T-cell (primary cell): ENCODE measurements at places on chromosomes 6 and 20. TPM values are rescaled to one million over a fixed set of nuclear protein-coding genes. Genes with fewer than 3 reads are reported as not detected.

THEMIS gene
- total RNA-seq: 69.4 TPM

ZC3H12D gene
- 107 TPM for total RNA-seq

ADGRB3 gene
- total RNA-seq: not detected

TXLNB gene
- 0.73 TPM for total RNA-seq

SLC17A4 gene
- total RNA-seq: not detected

MOXD1 gene
- total RNA-seq: 0.13 TPM

MRPL14 gene
- total RNA-seq: 22.5 TPM

BMP2 gene
- total RNA-seq: not detected

FAM162B gene
- total RNA-seq: not detected

BLTP3A gene
- 9.5 TPM for total RNA-seq

ISM1 gene
- 6.2 TPM for total RNA-seq

RNF146 gene
- 31.3 TPM for total RNA-seq

C20orf173 gene
- not detected for total RNA-seq

ASF1A gene
- 49.6 TPM for total RNA-seq

SEL1L2 gene
- total RNA-seq: not detected

FGD2 gene
- total RNA-seq: 7.4 TPM
